ENCODE measurements at places on chromosomes 1 and 21. TPM values are rescaled to one million over a fixed set of nuclear protein-coding genes. Genes with fewer than 3 reads are reported as not detected.

Gene NEXN
- total RNA-seq, result 6.6 TPM

DNA sequence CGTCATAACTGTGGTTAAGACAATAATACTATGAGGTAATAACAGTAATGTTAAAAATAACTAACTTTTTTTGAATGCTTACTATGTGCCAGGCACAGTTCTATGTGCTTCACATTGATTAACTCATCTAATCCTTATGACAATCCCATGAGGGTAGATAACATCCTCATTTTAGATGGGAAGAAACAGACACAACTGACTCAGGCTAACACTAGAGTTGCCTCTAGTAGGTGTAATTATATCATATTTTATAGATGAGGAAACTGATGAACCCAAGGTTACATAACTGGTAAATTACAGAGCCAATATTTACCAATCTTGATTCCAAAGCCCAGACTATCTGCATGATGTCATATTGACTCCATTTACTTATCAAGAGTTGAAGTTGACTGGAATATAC, 23.5 kb downstream of the SERPINC1 start:
- no peak for DNase-seq

Gene VSIG8
- 0.07 TPM for total RNA-seq

Gene AMY1A
- total RNA-seq, result not detected

GRCh38 chr1:166133857-166134256, 32.9 kb downstream of the FAM78B start:
- DNase-seq, result no peak

DNA sequence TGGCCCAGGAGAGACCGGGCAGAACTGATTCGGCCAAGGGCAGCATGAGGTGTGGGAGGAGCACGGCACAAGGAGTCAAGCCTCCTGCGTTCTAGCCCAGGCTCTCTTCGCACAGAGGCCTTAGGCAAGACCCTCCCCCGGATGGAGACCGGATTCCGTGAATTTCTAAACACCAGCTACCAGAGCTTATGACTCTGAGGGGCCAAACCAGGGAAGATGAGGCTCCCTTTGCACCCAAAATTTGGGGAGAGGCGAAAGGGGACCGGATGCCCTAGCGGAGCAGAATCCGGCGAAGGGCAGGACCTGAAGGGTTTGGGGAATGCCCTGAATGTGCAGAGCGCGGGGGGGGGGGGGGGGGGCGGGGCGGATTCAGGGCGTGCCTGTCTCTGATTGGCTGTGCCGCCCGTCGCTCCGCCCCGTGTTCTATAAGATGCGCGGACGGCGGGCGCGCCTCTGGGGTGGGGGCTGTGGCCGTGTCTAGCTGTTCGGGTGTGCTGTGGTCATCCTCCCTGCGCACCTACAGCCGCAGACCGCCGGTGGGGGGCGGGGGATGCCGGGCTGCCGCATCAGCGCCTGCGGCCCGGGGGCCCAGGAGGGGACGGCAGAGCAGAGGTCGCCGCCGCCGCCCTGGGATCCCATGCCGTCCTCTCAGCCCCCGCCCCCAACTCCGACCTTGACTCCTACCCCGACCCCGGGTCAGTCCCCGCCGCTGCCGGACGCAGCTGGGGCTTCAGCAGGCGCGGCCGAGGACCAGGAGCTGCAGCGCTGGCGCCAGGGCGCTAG, at the start of gene TRNP1:
Gene TRNP1 (plus strand): TSS at position 456 of the 783 bp plus-strand sequence. CDS start 95 bp downstream, at position 551.
- DNase-seq, result no peak

DNA sequence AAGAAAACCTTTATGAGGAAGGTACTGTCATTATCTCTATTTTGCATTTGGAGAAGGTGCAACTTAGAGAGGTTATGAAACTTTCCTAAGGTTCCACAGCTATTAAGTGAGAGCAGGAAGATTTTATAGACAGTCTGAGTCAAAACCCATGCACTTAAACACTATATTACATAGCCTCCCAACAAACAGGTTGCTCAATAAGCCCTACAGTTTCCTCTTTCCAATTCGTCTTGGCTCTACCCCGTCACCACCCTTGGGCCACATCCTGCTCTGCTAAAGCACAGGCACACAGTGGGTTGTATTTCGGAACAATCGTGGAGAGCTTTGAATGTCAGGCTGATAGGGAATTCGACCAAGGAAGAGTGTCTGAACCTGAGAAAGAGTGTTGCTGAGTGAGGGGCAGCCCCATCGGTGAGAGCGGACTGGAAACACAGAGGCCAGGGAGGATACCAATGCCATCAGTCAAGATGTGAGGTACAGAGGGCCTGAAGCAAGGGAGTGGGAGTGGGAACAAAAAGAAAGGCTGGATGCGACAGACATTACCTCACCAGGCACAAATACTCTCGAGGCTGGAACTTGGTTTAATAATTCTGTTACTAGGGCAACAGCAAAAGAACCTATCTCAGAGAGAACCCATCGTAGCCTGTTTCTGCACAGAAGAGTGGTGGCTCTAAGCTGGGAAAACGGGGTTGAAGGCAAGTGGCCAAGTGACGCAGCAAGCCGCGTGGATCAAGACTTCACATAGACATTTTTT, 6.3 kb upstream of the LRRC52 start:
- DNase-seq, result no peak

DNA sequence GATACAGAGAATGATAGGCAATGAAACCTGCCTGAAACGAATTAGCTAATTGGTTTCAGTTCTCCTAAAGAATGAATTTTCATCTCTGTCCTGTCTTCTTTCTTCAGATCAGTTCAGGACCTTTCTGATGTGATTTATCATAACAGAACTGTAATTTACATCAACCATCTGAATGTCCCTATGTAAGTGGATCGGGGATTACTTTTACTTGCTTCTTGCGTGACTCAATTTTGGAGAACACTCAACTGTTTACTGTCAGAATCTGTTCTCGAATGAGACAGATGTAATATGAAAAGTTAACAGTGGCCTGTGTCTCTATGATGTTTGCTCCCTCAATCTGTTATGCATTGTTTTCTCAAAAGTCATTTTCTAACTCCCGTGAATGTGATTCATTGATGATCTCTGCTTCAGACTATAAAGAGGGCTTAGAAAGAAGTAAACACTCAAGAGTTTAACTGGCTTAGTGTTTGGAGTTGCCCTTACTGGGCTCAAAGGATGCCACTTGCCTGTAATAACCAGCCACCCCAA, 111.0 kb downstream of the GABPA start:
- DNase-seq, result no peak

DNA sequence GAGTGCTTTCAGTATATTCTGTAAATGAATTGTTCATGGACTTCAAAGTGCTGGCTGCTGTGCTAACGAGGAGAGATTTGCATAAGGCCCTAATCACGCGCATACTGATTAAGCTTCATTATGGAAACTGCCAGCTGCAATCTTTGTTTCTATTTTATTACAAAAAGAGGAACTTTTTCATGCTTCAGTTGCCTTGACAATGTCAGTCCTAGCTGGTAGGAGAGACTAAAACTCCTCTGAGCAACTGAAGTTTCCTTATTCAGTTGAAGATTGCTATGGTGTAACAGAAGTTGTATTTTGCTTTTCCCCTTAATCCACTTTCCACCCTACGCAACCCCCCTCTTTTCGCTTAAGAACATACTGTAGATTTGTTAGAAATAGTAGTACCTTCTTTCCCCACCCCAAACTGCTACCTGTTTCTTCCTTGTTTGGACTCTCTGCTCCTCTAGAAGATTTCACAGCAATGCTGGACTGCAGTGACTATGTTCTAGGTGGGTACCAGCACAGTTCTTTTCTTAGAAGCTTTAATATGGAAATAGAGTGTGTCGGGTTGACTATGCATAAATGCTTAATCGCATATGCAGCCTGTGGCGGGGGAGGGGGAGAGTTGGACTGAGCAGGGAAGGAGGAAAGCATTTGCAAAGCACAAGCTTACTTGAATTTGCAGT, 108.3 kb downstream of the POU2F1 start:
- DNase-seq, result no peak

- no peak for DNase-seq
Measured at GRCh38 chr1:169890761-169891538, 2.7 kb downstream of the SCYL3 start.

DNA sequence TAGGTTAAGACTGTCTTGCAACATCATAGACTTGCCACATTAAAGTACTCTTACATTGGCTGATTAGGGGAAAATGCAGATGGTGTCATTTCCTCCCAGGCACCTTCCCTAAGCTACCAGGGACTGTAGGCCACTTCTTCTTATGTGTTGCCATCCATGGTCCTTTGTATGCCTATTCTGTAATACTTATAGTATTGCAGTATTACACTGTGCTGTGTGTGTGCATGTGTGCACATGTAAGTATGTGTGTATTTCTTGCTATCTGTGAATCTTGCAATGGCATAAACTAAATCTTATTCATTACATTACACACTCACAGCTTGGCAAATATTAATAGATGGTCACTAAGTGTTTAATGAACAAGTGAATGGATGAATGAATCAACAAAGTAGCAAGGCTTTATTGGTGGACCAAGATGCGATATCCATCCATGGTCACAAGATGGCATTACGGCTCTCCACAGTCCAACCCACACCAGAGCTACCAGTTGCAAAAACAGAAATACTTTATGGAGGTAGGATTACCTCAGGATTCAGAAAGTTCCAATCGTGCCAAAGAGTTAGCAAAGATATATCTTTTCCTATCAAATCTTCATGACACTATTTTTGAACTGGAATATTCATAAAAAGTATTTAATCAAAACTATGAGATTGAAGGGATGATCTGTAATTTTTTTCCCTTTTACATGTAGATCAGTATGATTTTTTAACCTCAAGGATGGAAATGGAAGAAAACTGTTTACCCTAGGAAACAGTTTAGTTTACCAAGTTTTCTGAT, 160.2 kb downstream of the DENND1B start:
- no peak for DNase-seq

DNA sequence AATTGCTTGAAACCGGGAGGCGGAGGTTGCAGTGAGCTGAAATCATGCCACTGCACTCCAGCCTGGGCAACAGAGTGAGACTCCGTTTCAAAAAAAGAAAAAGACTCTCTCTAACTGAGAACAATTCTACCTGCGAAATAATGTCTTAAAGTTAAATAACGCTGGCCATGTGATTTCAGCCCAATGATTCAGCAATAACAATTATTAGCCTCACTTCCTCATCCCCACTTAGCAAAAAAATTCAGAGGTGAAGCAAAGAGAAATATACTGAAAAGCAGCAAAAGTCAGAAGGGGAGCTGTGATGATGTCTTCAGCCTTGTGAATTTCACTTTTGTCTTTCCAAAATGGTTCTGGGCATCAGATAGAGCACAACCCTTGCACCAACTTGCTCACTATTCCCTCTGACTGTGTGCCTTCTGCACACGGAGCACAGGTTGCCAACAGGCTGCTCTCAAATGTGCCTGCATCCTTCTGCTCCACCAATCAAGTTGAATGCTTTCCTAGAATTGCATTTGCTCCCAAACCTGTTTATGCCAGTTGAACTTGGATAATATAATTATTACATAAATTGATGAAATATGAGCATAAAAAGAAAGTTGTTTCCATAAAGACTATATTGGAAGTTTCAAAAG, 79.8 kb upstream of the IPO9 start:
- DNase-seq, result no peak

DNA sequence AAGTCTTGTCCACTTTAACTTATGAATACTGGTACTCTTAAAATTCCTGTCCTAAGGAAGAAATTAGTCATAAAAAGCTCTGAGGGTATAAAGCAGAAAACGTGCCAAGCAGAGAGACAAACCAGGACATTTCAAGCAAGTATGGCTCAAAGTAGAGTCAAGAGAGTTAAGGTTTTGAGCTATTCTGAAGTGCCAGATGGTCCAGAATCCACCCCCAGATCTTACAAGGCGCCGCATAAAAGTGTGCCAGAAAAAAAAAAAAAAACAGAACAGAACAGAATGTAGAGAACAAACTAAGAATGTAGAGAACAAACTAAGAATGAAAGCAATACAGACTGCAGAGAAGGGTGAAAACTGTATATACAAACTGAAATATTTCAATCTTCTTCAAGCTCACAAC, 12.5 kb downstream of the EPS15 start:
- DNase-seq, result no peak

DNA sequence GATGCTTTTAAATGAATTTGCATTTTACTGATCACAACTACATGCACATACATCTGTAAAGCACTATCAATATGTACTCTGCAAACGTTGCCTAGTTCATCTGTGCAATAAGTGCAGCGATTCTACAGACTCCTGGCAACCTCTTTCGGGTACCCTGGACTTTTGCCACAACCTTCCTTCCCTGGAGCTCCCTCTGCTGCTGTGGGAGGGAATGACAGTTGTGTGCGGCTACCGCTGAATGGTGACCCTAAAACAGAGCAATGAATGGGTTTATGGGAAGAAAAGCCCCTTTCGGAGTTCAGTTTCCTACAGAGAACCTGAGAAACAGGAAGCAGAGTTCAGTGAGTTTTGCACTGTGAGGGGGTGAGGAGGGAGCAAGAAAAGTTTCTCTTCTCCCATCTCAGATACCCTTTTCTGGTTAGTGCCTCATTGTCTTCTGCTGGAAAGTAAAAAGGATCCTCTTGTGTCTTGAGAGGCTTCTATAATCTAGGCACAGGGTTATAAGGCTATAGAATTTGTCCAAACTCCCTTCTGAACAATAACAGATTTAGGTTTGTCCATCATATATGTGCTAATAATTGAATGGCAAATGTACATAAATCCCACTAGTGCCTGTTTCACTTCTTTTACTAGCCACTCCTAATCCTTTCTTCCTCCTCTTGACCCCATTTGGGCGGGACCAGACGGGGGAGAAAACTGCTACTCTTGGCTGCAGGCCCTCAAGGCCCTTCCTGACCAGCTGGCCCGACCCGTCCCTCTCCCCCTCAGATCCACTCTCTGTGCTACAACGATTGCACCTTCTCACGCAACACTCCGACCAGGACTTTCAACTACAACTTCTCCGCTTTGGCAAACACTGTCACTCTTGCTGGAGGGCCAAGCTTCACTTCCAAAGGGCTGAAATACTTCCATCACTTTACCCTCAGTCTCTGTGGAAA, 19.8 kb upstream of the SARS1 start:
- no peak for DNase-seq

Gene C4BPA
- not detected for total RNA-seq

Gene CELA2B
- total RNA-seq, result not detected

- DNase-seq, result no peak
Measured at GRCh38 chr1:183361081-183361480, 57.1 kb downstream of the NMNAT2 start.

- DNase-seq, result no peak
Measured at GRCh38 chr1:169680377-169681019, 30.9 kb downstream of the SELL start.

- DNase-seq, result no peak
Measured at GRCh38 chr1:212301580-212301979, 16.4 kb downstream of the PPP2R5A start.

Gene PCP4
- total RNA-seq, result 1.2 TPM

DNA sequence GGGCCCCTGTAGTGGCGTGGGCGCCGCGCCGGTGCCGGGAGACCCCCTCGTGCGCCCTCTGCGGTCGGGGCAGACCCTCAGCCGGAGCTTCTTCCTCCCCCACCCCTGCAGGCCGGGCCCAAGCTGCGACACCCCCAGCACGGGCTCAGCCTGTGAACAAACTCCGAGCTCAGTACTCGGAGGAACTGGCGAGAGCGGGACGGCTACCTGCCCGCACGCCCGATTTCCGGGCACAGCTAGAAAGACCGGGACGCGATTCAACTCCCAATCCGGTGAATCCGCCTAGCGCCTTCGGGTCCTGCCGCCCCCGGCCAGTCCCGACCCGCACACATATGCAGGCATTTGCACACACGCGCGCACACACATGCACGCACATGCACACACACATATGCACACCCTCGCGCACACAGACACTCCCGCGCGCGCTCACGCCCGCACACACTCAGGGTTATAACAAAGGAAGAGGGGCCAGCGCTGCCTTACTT, 580 bp upstream of the BLACAT1 start:
- no peak for DNase-seq

Gene FCRL6
- not detected for total RNA-seq

Gene NTMT2
- total RNA-seq, result not detected

Gene ADGRL2
- total RNA-seq, result 25.1 TPM

Measured in kidney epithelial cell (primary cell).